ENCODE measurements at places on chromosomes 11 and 22.

DNA sequence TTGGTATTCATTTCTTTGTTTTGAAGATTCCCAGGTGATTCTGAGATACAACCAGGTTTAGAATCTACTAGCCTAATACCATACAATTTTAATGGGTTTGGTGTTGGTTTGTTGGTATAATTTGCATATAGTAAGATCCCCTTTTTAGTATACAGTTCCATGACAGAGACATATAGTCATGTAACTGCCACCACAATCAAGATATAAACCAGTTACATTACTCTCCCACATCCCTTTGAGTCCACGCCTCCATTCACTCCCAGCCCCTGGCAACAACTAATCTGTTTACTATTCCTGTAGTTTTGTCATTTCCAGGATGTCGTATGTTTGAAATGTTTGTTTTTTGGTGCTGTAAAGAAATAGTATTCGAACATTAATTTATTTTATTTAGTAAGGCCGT is 4.3 kb downstream of the ASRGL1 start:
- DNase-seq: no peak

- DNase-seq: no peak
These were observed 6.9 kb upstream of the PHRF1 start for GRCh38 chr11:569158-569885.

DNA sequence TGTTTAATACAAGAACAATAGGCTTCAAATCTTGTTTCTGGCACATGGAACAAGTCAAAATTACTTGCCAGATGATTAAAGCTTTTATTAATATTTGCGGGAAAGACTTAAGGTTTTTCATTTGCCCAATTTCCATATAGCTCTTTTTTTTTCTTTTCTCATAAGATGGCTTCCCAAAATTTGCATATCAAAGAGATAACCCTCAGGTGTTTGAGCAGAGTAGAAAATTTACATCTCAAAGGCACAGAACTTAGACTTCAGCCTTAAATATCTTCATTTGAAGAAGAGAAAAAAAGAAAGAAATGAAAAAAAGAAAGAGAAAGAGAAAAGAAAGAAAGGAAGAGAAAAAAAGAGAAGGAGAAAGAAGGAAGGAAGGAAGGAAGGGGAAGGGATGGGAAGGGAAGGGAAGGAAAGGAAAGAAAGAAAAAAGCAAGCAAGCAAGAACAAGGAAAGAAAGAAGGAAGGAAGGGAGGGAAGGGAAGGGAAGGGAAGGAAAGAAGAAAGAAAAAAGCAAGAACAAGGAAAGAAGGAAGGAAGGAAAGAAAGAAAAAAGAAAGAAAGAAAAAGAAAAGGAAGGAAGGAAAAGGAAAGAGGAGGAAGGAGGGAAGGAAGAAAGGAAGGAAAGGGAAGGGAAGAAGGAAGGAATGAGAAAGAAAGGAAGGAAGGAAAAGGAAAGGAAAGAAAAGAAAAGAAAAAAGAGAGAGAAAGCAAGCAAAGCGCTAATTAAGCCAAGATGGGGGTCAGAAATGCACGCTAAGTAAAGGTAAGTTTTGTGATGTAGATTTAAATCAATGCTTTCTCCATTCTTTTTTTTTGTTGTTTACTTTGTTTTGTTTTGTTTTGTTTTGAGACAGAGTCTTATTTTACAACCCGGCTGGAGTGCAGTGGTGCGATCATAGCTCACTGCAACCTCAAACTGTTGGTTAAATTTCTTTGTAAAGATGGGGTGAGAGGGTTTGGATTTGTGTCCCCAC is 20.2 kb upstream of the IFITM3 start:
- no peak for DNase-seq

DNA sequence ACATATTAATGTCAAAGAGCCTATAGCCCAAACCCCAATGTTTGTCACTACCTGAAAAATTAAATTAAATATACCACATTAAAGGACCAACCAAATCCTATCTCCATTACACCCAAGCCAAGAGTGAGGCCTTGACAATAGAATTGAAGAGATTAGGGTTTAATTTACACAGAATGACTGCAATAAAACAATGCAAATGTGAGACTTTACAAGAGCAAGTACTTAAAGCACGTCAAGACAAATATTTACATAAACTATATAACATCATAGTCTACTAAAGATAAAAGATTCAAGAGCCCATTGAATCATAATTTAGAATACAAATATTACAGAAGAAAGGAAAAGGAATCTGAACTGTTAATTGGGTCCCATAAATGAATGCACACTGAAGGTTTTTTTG is 85.6 kb downstream of the CADM1 start:
- no peak for DNase-seq

DNA sequence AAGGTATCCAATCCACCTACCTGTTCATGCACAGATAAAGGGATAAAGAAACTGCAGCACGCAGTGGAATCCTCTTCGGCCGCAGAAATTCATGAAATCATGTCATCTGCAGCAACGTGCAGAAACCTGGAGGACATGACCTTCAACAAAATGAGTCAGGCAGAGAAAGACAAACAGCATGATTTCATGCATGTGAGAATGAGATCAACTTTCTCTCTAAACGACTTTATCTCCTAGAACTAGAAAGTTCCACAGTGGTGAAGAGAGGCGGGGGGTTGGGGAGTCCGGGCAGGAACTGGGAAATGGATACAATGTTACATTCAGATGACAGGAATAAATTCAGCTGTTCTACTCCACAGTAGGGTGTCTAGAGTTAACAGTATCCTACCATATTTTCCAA is 9.9 kb downstream of the RGL4 start:
- no peak for DNase-seq

- DNase-seq: peak; percentile 94
These were observed 55.2 kb downstream of the SLC1A2 start for GRCh38 chr11:35363854-35364780.

- no peak for DNase-seq
These were observed 3.8 kb upstream of the CPT1A start for GRCh38 chr11:68845351-68846002.

DNA sequence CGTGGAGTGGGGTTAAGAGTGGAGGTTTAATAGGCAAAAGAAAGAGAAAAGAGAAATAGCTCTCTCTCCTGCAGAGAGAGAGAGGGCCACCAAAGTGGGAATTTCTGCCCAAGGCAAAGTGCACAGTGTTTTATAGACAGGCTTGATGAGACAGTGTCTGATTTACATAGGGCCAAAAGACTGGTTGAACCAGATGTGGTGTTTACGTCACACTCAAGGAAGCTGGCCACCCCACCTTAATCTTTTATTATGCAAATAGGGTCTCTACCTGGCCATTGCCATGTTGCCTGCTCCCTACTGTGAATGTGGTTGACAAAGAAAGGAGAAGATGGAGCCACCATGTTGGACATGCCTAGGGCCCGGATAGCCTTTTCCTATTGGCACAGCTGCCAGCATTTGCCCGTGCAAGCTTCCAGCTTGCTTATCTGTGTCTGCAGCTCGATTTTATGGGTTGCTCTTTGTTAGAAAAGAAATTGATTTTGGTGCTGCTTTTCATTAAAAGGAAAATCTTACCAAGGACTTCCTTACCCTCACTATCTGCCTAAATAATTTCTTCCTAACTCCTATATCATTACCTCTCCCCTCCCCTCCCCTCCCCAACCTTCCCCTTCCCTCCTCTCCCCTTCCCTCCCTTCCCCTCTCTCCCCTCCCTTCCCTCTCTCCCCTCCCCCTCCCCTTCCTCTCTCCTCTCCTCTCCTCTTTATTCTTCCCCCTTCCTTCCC is 436.0 kb downstream of the NELL1 start:
- DNase-seq: no peak

DNA sequence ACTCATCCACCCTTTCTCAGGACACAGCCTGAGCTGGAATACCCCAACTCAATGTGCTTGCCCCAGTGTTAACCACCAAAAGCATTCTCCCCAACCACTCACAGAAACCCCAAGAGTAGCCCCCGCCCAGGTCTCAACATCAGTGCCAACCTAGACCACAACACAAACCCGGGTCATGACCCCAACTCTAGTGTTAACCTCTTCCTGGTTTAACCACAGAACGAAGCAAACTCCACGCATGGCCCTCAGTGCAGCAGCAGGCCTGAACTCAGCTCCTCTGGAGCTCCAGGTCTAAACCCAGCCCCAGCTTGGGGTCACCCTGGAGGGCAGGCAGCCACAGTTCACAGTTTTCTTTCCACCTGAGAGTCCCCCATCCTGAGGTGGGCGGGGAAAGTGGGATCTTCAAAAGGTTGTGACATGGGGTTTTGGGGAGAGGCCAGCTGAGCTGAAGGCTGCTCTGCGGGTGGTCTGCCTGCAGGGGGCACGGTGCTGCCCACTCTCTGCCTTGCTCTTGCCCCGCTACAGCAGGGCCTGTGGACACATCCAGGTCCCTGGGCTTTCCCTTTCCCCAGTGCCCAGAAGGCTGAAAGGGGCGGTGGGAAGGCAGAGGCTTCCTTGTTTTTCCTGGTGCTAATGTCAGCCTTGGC is 37.9 kb downstream of the NECTIN1 start:
- DNase-seq: no peak

DNA sequence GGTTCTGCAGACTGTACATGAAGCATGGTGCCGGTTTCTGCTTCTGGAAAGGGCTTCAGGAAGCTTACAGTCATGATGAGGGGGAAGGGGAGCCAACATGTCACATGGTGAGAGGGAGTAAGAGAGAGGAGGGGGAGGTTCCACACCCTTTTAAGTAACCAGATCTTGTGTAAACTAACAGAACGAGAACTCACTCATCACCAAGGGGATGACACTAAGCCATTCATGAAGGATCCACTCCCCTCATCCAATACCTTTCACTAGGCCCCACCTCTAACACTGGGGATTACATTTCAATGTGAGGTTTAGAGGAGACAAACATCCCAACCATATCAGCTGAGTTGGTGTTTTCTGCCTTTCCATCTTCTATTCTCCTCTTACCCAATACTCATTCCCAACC is 83.5 kb downstream of the BDNF start:
- DNase-seq: no peak

- DNase-seq: no peak
These were observed 52.6 kb downstream of the ABTB2 start for GRCh38 chr11:34305193-34305592.

DNA sequence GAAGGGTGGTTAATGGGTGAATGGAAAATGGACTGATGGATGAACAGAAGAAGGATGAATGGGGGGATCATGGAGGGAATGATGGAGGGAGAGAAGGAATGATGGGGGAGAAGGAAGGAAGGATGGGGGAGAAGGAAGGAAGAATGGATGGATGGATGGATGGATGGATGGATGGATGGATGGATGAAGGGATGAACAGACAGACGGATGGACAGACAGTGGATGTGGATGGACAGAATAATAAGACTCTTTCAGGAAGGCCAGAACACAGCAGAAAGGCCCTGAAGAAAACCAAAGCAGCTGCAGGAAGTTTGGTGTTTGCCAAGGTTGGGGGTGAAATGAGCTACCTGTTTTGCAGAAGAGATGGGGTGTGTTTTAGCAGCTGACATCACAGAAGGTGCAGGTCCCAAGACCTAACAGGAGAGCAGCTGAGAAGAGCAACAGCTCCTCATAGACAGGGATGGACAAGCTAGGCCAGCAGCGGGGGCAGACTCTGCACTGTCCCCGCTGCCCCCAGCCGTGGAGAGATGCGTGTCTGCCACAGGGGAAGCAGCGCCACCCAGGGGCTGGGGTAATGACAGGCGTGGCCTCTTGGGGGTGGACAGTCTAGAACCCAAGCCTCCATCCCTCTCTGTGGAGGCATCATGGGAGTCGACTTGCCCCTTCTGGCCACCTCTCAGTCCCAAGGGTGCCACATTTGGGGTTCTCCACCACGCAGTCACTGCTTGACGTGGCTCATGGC is 17.9 kb downstream of the C1QTNF6 start:
- DNase-seq: no peak

DNA sequence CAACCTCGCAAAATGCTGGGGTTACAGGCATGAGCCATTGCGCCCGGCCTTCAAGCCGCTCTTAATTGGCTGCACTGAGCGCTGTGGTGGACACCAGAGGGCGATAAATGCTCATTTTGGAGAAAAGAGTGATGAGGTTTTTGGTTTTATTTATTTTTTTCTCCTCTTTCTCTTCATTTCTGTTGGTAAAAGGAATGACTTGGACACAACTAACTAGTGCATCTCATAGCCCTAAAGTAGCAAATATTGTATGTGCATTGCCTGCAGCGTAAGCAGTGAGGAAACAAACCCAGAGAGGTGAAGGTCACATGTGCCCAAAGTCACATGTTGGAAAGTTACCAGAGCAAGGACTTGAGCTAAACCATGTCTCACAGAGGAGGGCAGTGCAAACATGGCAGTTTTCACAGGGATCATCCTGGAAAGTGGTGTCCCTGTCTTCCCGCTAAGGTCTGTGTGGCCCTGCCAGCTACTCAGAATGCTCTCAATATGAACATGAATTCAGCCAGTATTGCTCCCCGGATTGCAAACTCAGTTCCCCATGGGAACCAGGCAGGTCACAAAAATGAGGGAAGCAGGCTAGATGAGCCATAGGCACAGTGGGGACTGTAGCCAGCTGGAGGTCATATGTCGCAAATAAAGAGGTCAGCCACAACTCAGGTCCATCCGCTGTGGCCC is 8.6 kb upstream of the CD82 start:
- no peak for DNase-seq

GRCh38 chr22:41772645-41773044 is 27.8 kb upstream of the CCDC134 start:
- no peak for DNase-seq

DNA sequence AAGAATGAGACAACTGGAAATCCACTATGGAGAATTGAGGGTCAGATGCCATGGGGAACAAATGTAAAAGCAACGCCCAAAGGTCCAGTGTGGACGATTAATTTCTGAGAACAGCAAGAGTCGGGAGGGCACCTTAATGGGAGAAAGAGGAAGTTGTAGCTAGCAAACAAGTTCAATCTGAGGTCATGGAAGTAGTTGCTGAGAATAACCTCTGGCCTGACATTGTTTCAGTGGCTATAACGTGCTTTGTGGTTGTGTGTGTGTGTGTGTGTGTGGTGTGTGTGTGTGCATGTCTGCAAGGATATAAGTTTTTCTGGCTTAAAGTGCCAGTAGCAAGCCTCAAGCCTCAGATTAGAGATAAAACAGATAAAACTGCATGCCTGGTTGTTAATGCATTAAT is 1630.1 kb upstream of the TENM4 start:
- DNase-seq: no peak

- DNase-seq: no peak
These were observed 50.7 kb upstream of the ANO1 start for GRCh38 chr11:70027451-70027850.

DNA sequence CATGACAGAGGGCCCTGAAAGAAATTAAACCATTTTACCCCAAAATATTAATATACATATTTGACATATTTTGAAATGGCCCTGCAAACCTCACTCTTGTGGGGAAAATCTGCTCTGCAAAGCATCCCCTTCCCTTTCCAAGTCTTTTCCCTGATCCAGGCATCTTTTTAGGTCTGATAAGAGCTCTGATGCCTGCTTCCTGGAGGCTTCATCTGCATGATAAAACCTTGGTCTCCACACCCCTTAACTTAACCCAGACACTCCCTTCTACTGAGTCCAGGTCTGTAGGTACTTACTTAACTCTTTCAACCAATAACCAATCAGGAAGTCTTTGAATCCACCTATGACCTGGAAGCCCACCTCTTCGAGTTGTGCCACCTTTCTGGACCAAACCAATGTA is 1.8 kb upstream of the LGALS12 start:
- DNase-seq: no peak

GRCh38 chr11:108501396-108501795 is 3.2 kb upstream of the POGLUT3 start:
- no peak for DNase-seq

GRCh38 chr11:133134314-133135173 is 397.8 kb downstream of the OPCML start:
- no peak for DNase-seq

Data from esophagus muscularis mucosa (tissue), 4 donors.